WTC11 (cell line): ENCODE measurements at places on chromosomes 7 and 10.

GRCh38 chr7:101231644-101232043 is 6.0 kb downstream of the CLDN15 start:
- no peak for DNase-seq

GRCh38 chr10:934746-935406 is 3.4 kb upstream of the LARP4B start:
- no peak for DNase-seq

- DNase-seq: no peak
Observed at GRCh38 chr7:132440151-132440550, 136.1 kb downstream of the PLXNA4 start.

GRCh38 chr10:65571011-65571570 is 1354.7 kb upstream of the LRRTM3 start:
- DNase-seq: no peak

DNA sequence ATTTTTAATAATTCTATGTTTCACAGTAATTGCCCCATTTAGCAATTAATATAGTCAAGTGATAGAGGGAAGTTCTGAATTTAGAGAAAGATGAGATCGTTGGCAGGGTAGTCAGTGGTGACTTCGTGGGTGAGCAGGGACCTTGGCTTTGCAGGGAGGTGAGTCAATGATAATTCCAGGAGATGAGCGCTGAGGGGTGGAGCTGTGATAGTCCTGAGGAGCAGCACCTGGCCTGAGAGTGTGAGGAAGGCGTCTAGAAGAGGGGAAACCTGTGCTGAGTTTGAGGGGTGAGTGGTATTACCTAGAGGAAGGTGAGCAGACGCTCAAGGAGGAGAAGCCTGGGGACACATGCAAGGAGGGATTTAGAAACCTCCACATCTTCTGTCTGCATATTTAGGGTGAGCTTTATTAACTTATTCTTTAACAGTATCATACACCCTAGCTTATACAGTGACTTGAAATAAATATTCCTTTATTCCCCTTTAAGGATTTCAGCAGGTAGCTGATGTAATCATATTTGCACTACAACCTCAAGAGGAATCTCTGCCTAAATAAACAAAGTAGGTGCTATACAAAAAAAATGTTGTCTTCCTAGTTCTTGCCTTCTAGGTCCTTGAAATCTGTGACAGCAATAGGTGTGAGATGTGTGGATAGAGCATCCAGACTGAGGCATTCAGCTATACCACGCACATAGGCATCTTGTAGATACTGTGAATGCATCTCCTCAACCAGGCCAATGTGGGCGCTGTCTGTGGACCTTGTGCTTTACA is 2.1 kb upstream of the TRIL start:
- DNase-seq: no peak

GRCh38 chr10:121134711-121135110 is 283.5 kb downstream of the WDR11 start:
- no peak for DNase-seq

DNA sequence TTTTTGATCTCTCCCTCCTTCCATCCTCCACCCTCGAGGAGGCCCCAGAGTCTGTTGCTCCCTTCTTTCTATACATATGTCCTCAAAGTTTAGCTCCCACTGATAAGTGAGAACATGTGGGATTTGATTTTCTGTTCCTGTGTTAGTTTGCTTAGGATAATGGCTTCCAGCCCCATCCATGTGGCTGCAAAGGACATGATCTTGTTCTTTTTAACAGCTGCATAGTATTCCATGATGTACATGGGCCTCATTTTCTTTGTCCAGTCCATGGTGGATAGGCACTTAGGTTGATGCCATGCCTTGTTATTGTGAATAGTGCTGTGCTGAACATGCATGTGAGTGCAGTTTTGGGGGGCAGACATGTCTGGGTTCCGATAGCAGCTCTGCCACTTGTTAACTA is 51.4 kb downstream of the GATA3 start:
- no peak for DNase-seq

DNA sequence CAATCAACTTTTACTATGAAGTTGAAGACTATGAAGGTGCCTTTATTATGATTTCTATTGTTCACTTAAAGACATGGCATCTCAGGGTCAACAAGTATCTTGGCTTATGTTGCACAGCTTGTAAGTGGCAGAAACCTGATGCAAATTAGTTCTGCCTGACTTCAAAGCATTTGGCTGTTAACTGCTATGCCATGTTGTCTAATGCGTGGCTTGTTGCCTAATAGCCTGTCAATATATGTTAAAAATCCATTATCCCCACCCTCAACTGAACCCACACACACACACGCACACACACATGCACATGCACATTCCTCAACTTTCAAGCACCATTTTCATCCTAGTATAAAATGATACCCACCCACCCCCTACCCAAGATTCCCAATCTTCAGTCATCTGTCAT is 217.1 kb downstream of the NRG3 start:
- DNase-seq: no peak

DNA sequence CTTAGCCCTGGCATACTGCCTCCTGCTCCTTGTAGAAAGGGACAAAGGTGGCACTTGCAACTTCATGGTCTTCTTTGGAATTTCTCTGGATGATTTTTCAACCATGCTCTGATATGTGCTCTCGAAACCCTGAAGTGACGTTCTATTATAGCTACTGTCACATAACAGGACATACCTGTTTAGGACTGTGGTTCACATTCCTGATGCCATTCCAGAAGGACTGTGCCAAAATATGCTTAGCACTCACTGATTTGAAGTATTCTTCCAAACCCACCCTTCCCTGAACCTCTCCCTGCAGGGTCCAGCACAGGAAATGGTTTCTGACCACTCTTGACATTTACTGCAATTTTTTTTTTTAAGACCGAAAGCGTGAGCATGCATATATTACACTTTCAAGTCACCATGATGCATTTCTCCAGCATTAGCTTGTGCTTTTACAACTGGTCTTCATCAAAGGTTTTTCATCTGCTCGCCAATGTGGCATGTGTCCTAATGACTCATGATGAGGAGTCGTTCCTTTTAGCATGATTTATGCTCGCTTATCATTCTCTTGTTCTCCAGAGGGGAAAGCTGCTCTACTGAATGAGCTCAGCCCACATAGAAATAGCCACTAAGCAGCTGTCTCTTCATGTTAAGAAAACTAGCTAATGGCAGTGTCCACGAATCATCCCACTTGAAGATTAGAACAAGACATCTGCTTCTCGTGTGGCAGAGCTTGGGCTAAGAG is 135.2 kb downstream of the ADAM12 start:
- no peak for DNase-seq

GRCh38 chr7:75960372-75960771 is 34.0 kb downstream of the TMEM120A start:
- no peak for DNase-seq

DNA sequence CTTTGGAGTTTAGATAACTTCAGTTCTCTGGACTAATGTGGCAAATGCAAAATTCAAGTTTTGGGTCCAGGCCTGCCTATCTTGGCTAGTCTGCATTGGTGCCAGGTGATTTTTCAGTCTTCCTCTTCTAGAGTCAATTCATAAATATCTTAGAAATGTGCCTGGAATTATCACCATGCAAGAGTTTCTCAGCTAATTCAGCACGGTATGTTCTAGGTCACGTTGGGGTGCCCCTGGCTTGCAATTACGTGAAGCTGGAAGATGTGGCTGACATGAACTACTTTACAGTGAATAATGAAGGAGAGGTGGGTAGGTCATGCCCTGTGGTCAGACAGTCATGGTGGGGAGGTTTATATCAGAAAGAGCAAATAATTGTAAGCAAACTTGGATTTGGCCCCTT is 25.0 kb downstream of the ZDHHC6 start:
- no peak for DNase-seq

GRCh38 chr7:28473571-28474281 is 61.4 kb downstream of the CREB5 start:
- DNase-seq: no peak

GRCh38 chr10:90161-90560 is 41.1 kb upstream of the TUBB8 start:
- no peak for DNase-seq

GRCh38 chr10:116803451-116804249 is 45.6 kb upstream of the ENO4 start:
- DNase-seq: no peak

- DNase-seq: no peak
Observed at GRCh38 chr10:124351481-124352220, 67.1 kb downstream of the OAT start.

- DNase-seq: no peak
Observed at GRCh38 chr10:15229268-15229667, 60.8 kb upstream of the NMT2 start.

GRCh38 chr7:143250822-143251221 is 12.4 kb upstream of the GSTK1 start:
- no peak for DNase-seq

DNA sequence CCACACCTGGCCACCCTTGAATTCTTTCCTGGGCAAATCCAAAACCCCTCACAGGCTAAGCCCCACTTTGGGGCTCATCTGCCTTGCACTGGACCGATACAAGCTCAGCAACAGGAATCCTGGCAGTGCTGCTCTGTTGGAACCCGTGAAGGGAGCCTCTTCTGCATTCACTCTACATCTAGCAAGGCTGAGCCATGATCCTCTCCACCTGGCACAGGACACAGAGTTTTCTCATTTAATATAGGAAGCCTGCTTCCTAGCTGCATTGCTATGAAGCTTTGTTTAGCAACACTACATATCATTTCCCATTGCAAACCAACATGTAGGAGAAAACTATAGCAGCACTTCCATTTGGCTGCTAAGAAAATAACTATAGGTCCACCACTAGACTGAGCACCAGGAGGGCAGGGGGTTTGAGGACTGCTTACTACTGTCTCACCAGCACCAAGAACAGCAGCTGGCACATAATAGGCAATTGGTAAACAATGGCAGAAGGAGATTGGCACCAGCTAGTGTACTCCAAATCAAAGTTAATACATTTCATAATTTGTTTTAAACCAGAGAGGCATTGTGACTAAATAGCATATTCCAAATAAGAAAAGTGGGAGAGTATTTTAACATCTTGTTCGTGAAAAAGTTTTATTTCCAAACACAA is 56.1 kb downstream of the CPVL start:
- no peak for DNase-seq

- no peak for DNase-seq
Observed at GRCh38 chr7:82700741-82701140, 257.2 kb upstream of the CACNA2D1 start.

DNA sequence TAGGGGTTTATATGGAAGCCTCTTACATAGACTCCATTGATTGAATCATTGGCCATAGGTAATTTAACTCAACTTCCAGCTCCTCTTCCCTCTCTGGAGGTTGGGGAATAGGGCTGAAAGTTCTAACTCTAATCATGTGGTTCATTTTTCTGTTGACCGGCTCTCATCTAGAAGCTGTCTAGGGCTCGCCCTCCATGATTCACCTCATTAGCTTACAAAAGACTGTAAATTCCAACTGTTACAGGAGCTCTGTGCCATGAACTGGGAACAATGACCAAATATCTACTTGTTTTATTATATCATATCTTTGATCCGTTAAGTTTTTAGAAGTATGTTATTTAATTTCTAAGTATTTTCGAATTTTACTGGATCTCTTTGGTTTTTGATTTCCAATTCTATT is 263.0 kb downstream of the TCF7L2 start:
- DNase-seq: no peak
